ENCODE measurements at places on chromosomes 3 and 15. TPM values are rescaled to one million over a fixed set of nuclear protein-coding genes. Genes with fewer than 3 reads are reported as not detected.

ITIH1 gene
- total RNA-seq = not detected

ACAN gene
- total RNA-seq = 0.26 TPM

STRIT1 gene
- not detected for total RNA-seq

ARNT2 gene
- 16.7 TPM for total RNA-seq

XCR1 gene
- not detected for total RNA-seq

CCR3 gene
- not detected for total RNA-seq

DUOXA2 gene
- total RNA-seq = not detected

TTLL13 gene
- total RNA-seq = 0.48 TPM

CADPS gene
- total RNA-seq = not detected

RBMS3 gene
- 0.94 TPM for total RNA-seq

TUSC7 gene
- total RNA-seq = not detected

FBXO40 gene
- not detected for total RNA-seq

SEMA7A gene
- 2.4 TPM for total RNA-seq

BDH1 gene
- 4.2 TPM for total RNA-seq

HIGD2B gene
- not detected for total RNA-seq

AQP9 gene
- not detected for total RNA-seq

THAP10 gene
- total RNA-seq = 7.1 TPM

ZNF860 gene
- total RNA-seq = 1.4 TPM

ASB14 gene
- not detected for total RNA-seq

NTRK3 gene
- total RNA-seq = 22.2 TPM

FBXO45 gene
- total RNA-seq = 7.5 TPM

RBM6 gene
- 31.8 TPM for total RNA-seq

MESP2 gene
- total RNA-seq = 0.51 TPM

GOLGA8T gene
- total RNA-seq = 1.6 TPM

GADL1 gene
- total RNA-seq = not detected

FRMD5 gene
- total RNA-seq = 4.1 TPM

BUB1B gene
- 30.7 TPM for total RNA-seq

RYK gene
- 28.1 TPM for total RNA-seq

CTSH gene
- total RNA-seq = 50.9 TPM

TMEM202 gene
- total RNA-seq = not detected

SRGAP3 gene
- 0.89 TPM for total RNA-seq

MEGF11 gene
- total RNA-seq = 0.66 TPM

ARPIN gene
- 12.4 TPM for total RNA-seq
